ENCODE measurements at places on chromosomes 2 and 18.

GRCh38 chr2:87401726-87402345, 346.1 kb upstream of the PLGLB2 start:
- DNase-seq: no peak

DNA sequence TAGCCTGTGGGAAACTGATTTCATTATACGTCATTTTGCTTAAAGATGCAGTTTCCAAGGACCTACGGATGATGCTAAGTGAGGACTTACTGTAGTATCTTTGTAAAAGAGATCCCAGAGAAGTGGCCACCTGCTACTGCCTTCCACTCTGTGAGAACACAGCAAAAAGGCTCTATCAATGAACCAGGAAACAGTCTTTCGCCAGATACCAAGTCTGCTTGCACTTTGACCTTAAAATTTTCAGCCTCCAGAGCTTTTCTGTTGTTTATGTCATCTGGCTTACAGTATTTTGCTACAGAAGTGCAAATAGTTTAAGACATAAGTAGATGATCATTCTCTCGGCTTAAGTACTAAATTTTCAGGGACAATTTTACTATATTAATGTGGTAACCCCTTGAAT, 847.9 kb upstream of the CHAC2 start:
- no peak for DNase-seq

DNA sequence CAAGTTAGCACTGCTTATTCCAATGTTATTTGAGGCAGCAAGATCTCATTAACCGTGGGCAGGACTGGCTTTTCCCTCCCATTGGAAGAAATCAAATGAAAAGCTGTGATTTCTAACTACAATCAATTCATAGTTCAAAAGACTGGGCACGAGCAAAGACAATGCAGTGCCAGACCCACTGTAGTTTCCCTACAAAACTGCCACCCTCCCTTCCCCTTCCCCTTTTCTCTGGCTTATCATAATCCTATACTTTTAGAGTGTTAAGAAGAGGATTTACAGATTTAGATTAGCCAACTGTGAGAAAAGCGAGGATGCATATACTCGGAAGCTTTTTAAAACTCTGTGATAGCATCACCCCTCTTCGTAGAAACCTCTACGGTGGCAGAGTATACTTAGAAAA, 260.4 kb downstream of the STK39 start:
- DNase-seq: no peak

DNA sequence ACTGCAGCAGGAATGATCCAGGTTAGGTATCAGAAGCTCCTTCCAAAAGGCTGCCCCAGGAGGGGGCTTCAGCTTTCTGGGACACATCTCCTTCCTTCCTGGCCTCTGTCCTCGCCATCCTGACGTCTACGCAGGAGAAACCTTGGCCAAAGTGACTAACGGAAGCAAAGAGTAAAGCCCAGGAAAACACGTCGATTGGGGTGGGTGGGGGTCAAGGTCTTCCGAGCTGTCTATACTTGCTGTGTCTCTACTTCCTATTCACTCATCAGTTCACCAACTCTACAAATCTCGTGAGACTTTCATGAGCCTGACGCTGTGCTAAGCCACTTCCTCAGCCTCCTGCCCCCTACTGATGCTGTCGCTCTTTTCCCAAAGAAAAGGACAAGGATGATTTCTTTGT, 212.6 kb downstream of the TNS1 start:
- peak; percentile 18 for DNase-seq

DNA sequence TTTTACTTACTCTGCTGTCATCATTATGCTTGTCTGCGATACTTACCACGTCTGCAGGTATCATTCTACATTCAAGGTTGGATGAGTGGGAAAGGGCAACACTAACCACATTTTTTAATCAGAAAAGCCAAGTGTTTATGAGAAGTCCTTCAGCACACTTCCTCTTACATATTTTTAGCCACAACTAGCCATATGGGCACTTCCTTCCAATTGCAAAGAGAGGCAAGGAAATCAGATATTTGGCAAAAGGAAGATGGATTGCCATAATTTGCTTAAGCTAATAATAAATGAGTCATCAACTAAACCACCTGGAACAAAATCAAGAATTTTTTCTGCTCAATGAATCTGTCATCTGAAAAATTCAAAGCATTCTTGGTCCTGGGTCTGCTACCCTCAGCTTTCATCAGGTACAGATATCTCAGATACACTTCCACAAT, 16.7 kb upstream of the MRO start:
- no peak for DNase-seq

DNA sequence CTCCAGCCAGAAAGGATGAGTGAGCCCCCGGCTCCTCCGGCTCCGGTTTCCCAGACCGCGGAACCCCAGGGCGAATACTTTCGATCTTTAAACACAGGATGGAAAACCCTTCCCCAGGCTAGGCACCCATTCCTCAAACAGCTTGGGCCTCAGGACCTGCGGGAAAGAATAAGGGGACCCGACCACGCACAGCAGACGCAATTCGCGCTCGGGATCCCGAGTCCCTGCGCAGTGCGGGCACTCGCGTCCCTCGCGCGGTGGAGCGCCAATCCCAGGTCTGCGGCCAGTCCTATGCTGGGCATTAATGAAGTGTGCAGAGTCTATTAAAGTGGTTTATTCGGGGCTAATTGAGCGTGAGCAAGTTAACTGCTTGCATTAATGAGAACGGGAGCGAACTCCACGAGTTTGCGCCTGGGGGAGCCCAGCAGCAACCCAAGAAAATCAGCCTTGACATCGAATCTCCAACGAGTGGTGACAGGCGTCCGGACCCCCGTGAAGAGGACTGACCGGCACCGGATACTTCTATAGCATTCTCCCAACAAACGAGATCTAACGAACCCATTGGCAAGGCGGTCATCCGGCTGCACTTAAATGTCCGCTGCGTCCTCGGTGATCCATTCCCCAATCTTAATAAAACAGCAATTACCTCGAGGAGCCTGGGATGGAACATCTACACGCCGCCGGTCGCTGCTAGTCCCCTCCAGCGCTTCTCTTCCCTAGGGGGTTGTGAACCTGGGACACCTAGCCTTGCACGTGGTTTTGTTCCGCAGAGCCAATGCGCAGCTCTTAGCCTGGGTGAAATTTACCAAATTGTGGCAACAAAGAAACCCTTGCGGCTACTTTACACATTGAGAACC, 1.6 kb downstream of the OSR1 start:
- DNase-seq: no peak

DNA sequence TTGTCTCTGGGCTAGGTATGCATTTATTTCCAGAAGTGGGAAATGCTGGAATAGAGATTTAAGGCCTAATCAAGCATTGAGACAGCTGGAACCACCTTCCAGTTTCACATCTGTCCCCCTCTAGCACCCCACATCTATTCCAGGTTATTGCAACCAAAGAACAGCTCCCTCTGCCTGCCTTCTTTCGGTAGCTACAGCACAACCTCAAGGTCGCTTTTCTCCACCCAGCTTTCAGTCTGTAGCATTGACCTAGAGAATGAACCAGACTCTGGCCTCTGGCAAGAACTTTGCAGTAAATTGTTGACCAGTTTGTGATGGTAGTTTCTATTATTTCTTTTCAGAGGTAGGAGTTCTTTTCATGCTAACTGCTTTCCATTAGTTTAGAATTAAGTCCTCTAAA, 484.2 kb downstream of the DLGAP1 start:
- no peak for DNase-seq

DNA sequence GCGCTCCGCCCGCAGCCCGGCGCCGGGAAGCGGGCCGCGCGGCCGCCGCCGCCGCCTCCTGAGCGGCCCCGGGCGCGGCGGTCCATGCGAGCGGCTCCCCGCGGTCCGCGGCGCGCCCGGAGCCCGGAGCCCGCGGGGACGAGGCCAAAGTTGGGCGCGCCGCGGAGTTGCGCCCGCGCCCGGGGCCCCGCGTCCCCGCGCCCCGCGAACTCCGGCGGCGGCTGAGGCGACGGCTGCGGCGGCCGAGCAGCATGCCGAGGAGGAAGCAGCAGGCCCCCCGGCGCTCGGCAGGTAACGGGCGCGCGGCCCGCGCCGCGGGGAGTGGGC, 992 bp downstream of the TSHZ1 start:
- no peak for DNase-seq

- no peak for DNase-seq
Measured at GRCh38 chr2:137178951-137179377, 413.6 kb downstream of the THSD7B start.

DNA sequence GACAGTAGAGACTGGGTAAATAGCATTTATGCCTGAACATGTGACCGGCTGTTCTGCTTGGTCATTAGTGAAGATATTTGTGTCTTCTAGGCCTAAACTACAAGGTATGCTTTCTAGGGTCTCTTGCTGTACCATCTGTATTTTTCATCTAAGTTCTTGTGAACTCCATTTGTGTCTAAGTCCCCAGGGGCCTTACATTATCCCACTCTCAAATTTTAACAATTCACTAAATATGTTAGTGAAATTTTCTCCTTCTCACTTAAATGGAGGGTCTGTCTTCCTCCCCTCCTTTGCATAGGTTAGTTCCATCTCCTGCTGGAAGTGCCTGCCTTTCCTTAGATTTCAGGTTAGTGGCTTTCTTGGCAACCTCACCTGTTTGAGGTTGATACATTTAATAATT, 382.6 kb downstream of the RAD51AP2 start:
- DNase-seq: no peak

GRCh38 chr18:5503740-5504139, 40.1 kb downstream of the EPB41L3 start:
- no peak for DNase-seq

DNA sequence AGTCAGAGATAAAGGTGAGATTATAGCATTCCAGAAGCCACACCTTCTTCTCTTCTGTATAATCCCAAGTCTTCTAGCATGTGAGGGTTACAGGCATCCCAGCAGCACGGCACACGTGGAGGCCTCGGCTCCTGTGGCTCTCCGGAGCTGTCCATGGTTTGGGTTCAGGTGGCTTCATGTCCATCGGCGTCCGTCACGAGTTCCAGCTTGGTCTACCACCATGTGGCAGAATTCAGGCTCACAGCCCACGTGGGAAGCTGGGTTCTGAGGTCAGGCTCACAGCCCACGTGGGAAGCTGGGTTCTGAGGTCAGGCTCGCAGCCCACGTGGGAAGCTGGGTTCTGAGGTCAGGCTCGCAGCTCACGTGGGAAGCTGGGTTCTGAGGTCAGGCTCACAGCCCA, 378.3 kb upstream of the SALL3 start:
- DNase-seq: no peak

DNA sequence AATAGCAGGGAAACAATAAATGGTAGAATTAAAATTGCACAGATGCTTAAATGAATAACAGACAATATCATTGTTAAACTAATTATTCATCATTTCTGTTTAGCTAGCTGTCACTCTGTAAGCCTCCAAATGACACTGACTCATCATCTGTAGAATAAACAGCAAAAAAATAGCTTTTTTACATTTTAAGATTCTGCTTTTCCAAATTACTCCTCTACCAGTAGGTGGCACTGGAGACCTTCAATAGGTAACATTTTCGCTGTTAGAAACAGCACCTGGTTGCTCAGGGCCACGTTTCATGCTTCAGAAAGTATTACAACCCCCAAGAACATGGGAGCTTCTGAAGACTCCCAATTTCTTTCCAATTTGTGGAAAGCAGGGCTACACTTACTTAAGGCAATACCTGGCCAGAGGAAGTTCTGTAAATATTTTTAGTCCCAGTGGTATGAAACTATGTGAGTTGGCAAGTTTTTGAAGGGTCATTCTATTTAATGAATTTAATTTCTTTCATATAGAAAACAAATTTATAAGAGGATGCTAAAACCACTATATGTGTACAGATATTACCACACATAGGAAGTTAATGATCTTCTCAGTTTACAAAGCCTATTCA, 45.4 kb downstream of the TTN start:
- DNase-seq: peak; percentile 57

DNA sequence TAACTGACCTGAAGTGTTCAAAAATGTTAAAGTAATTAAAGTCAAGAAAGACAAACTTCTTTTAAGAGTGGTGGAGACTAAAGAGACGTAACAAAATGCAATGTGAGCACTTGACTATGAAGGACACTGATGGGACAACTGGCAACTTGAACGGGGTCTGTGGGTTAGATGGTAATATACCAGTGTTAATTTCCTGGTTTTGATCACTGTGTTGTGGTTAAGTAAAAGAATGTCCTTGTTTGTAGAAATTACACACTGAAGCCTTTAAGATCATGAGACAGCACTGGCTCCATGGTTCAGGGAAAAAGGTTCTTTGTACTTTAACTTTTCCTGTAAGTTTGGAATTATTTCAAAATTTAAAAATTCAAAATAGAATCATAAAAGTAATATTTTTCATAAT, 58.2 kb downstream of the REL start:
- no peak for DNase-seq

GRCh38 chr2:215332872-215333595, 21.2 kb downstream of the ATIC start:
- no peak for DNase-seq

DNA sequence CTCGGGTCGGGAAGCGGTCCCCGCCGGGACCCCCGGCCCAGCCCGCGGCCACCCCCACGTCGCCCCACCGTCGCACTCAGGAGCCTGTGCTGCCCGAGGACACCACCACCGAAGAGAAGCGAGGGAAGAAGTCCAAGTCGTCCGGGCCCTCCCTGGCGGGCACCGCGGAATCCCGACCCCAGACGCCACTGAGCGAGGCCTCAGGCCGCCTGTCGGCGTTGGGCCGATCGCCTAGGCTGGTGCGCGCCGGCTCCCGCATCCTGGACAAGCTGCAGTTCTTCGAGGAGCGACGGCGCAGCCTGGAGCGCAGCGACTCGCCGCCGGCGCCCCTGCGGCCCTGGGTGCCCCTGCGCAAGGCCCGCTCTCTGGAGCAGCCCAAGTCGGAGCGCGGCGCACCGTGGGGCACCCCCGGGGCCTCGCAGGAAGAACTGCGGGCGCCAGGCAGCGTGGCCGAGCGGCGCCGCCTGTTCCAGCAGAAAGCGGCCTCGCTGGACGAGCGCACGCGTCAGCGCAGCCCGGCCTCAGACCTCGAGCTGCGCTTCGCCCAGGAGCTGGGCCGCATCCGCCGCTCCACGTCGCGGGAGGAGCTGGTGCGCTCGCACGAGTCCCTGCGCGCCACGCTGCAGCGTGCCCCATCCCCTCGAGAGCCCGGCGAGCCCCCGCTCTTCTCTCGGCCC, 13.6 kb downstream of the SPEG start:
- DNase-seq: no peak
